ENCODE measurements at places on chromosomes 11 and 22. TPM values are rescaled to one million over a fixed set of nuclear protein-coding genes. Genes with fewer than 3 reads are reported as not detected.

DNA sequence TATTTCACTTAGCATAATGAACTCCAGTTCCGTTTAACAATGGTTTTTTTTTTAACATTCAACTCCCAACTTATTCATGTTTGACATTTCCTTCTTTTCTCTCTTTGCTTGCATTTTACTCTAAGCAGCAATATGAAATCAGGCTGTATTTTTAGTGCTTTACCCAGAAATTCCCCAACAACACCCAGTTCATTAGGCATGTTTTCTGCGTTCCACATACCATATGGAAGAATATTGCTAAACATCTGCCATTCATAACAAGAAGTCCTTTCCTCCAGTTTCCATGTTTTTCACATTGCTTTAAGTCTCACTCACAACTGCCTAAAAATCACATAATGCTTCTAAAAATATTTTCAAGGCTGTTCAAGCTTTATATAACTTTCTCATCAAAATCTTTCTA, 45.8 kb downstream of the PLAAT5 start:
- no peak for DNase-seq

The ZBTB16 gene
- 0.39 TPM for polyA plus RNA-seq

The MFRP gene
- not detected for polyA plus RNA-seq

The PGA4 gene
- not detected for polyA plus RNA-seq

Measured in keratinocyte (primary cell).